GM03348 (cell line): ENCODE measurements at places on chromosomes 2 and 18.

- DNase-seq, result no peak
Observed at GRCh38 chr2:142940606-142941223, 63.3 kb downstream of the KYNU start.

- DNase-seq, result no peak
Observed at GRCh38 chr2:222976521-222977061, 75.4 kb upstream of the KCNE4 start.

DNA sequence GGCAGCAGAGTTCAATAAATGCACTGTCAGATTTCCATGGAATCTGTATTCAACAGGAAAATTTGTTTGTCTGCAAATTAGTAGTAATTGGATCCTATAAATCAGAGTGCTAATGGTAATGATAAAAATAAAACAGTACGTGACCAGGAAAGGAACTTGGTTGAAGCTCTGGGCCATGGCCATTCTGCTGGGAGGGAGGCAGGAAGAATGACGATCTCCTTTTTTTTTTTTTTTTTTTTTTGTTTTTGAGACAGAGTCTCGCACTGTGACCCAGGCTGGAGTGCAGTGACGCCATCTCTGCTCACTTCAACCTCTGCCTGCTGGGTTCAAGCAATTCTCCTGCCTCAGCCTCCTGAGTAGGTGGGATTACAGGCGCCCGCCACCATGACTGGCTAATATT is 94.8 kb upstream of the SEC11C start:
- DNase-seq, result no peak

GRCh38 chr2:140905083-140905781 is 1225.6 kb downstream of the LRP1B start:
- no peak for DNase-seq

DNA sequence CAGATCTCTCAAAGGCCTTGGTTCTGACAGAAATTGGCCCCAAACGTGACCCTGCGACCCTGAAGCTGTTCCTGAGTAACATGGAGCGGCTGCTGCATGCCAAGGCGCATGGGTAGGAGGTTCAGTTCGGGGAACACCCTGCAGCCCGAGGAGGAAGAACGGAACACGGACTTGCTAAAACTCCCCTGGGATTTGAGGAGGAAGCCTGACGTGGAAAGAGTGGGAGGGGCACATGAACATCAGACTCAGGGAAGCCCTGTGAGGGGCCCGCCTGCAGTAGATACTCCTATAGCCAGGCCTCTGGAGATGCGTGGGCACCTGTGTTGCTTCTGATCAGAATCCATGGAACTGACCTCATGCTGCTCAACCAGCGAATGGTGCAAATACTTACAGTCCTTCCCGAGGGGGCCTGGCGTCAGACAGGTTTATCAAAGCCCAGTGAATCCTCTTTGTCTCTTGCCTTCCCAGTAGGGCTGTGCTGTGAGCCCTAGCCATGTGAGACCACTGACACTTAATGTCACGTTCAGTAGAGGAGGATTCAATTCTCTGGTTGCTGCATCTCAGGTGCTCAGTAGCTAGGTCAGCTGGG is 46.8 kb downstream of the IMPA2 start:
- no peak for DNase-seq

GRCh38 chr2:137521653-137522619 is 442.3 kb upstream of the HNMT start:
- DNase-seq, result no peak

- DNase-seq, result no peak
Observed at GRCh38 chr2:200263279-200263678, 43.2 kb upstream of the SPATS2L start.

- DNase-seq, result no peak
Observed at GRCh38 chr2:171814883-171815282, 79.2 kb downstream of the SLC25A12 start.

DNA sequence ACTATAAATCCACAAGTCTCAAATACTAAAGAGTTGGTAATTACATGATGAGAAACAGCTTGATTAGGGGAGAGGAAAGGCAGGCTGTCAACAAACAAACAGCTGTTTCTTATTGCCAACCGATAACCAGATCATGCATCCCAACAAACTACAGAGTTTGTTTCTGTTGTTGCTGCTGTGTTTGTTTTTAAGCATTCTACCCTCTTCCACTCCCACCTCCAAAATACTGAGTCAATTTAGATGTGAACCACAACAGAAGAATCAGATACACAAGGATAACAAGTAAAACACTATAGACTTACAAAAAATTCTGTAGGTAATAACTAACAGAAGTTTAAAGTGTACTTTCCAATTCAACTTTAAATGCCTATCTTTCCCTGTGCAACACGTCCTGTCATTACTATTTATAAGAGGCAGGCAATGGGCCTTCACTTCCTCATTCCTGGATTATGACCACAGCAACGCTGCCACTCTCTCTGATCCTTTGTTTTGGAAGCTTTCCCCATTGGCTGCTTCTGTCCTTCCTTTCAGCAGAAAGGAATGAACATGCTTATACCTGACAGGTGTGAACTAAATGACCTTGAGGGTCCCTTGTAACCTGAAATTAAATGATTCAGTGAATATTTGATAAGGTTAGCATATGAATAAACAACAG is 152.0 kb downstream of the SRBD1 start:
- DNase-seq, result peak; percentile 71

DNA sequence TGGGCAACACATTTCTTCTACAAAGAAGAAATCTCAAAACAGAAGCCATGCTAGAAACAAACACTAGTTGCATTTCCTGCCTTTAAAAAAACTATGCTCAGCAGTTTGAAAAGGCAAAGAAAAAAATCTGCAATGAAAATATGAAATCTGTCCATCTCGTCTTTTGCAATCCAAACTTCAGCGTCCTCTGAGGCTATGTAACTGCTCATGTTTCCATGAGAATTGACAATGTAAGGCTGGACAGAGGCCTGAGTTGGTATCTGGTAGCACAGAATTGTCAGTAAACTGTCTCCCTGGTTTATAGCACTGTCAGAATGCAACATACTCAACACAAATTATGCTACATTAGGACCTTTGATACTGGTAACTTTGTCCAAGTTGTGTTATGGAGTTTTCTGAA is 429.9 kb downstream of the ARHGAP15 start:
- DNase-seq, result no peak

- no peak for DNase-seq
Observed at GRCh38 chr18:41548521-41549260, 406.3 kb upstream of the PIK3C3 start.

DNA sequence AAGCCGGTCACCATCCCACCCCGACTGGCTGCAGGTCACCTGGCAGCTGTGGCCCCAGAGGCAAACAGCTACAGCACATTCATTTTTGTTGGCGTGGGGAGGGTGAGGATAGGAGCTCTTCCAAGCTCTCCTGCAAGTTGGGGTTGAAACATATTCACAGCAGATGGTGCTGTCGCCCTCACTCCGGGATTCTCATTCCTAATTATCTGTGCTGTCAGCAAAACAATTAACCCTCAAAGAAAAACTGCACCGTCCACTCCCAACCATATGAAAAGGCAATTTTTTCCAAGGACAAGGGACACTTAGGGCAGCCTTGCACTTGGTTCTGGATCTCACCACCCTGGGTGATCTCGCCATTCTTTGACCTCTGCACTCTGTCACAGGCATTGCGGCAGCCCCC is 68.6 kb downstream of the ZBTB7C start:
- no peak for DNase-seq

DNA sequence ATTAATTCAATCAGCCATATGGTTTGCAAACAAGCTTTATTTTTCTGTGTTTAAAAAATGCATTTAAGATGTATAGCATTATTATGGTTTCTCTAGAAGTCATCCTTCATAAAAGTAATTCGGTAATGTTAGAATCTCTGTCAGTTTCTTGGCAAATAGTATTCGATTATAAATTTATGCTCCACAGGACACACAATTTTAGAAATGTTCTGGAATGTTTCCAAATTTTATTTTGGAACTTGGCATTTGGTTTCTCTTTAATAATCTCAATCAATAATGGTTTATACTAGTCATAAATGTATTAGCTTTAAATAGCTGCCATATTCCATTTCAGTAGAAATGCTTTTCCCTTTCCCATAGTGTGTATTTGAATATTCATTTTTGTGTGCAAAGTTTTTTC is 156.4 kb downstream of the PLCL1 start:
- no peak for DNase-seq

DNA sequence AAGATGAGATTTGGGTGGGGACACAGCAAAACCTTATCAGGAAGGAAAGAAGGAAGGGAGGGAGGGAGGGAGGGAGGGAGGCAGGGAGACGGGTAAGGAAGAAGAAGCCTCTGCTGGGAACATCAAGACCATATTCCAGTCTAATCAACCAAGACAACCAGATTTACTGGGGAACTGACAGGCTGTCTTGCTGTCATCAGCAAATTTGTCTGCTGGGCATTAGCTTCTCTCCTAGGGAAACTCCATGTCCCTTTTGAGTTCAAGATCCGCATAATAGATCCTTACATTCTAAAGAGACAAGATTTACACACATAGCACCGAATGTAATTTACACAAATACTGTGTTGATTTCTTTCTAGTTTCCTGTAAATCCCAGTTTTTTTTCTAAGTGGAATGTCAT is 1618.9 kb upstream of the ZEB2 start:
- no peak for DNase-seq

DNA sequence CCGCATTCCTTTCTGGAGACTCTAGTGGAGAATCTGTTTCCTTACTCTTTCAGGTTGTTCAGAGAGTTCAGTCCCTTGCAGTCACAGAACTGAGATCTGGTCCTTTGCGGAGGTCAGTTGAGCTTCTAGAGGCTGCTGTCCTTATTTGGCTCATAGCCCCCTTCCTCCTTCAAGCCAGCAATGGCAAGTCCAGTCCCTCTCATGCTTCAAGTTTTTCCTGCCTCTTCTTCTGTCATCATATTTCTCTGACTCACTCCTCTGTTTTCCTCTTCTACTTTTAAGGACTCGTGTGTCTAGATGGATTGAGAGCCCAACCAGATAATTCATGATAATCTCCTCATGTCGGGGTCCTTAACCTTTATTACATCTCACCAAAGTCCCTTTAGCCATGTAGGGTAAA is 173.5 kb upstream of the FOSL2 start:
- DNase-seq, result no peak

DNA sequence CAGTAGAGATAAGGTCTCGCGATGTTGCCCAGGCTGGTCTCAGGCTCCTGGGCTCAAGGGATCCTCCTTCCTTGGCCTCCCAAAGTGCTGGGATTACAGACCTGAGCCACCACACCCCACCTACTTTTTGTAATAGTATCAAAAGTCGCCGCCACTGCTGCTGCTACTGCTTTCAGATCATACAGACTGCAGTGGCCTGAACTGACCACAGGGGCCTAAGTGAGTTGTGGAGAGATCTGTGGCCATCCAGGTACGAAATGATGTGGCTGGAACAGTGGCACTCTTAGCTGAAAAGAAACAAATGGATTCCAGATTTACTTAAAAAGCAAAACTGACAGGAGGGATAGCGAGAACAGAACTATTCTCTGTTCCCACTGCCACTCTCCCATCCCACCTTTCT is 32.9 kb upstream of the POMC start:
- no peak for DNase-seq

DNA sequence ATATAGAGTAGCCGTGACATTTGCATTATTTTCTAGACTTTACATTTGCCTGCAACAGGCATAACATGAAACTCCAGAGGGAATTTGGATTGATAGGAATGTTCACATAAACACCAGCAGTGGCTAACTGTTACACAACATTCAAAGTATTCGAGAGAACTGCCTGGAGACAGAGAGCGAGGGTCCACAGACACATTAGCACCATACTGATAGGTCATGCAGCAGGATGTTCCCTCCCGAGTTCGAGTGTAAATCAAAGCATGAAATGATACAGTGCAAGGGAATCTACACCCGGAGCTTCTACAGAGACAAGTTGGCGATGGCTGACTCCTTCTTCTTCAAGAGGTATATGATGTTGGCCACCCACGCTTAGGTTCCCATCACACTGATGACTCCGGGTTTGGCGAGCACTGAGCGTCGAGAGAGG is 89.5 kb downstream of the COL6A3 start:
- DNase-seq, result no peak

- peak; percentile 35 for DNase-seq
Observed at GRCh38 chr2:86622519-86623042, 1.1 kb downstream of the RNF103 start.

GRCh38 chr2:141317986-141318385 is 812.8 kb downstream of the LRP1B start:
- DNase-seq, result no peak

DNA sequence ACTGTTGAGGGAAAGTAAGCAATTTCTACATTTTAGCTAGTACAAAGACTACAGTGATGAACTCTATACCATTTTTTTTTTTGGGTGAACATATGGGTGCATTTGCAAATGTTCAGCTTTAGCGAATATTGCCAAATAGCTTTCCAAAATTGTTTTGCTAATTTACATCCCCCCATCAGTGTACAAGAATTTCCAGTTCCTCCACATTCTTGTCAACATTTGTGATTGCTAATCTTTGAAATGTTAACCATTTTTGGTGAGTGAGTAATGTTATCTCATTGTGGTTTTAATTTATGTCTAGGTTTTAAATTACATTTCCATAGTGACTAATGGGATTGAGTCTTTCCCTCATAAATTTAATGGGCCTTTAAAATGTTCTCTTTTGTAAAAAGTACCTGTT is 16.4 kb upstream of the CNRIP1 start:
- peak; percentile 32 for DNase-seq

GRCh38 chr2:39107724-39108273 is 13.1 kb downstream of the SOS1 start:
- no peak for DNase-seq

DNA sequence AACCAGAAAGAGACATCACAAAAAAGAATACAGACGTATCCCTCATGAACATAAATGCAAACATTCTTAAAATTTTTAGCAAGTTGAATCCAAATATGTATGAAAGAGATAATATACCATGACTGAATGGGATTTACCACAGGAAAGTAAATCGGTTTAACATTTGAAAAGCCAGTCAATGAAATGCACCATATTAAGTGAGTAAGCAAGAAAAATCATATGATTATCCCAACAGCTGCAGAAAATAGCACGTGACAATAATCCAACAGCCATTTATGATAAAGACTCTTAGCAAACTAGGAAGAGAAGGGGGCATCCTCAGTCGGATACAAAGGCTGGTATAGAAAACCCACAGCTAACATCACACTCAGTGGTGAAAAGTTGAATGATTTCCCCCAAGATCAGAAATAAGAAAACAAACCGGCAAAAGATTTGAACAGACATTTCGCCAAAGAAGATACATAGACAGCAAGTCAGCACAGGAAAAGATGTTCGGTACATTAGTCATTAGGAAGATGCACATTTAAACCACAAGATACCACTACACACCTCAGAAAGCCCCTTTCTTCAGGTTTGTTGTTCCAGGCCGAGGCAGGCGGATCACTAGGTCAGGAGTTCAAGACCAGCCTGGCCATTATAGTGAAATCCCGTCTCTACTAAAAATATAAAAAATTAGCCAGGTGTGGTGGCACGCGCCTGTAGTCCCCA is 144.3 kb downstream of the INHBB start:
- no peak for DNase-seq
